ENCODE measurements at places on chromosomes 2 and 18.

GRCh38 chr2:226411727-226412360, 387.8 kb downstream of the IRS1 start:
- DNase-seq = no peak

- peak; percentile 3 for DNase-seq
Observed at GRCh38 chr2:174395969-174396630, 570 bp downstream of the SCRN3 start.

GRCh38 chr18:63152791-63153190, 166.8 kb downstream of the BCL2 start:
- DNase-seq = no peak

DNA sequence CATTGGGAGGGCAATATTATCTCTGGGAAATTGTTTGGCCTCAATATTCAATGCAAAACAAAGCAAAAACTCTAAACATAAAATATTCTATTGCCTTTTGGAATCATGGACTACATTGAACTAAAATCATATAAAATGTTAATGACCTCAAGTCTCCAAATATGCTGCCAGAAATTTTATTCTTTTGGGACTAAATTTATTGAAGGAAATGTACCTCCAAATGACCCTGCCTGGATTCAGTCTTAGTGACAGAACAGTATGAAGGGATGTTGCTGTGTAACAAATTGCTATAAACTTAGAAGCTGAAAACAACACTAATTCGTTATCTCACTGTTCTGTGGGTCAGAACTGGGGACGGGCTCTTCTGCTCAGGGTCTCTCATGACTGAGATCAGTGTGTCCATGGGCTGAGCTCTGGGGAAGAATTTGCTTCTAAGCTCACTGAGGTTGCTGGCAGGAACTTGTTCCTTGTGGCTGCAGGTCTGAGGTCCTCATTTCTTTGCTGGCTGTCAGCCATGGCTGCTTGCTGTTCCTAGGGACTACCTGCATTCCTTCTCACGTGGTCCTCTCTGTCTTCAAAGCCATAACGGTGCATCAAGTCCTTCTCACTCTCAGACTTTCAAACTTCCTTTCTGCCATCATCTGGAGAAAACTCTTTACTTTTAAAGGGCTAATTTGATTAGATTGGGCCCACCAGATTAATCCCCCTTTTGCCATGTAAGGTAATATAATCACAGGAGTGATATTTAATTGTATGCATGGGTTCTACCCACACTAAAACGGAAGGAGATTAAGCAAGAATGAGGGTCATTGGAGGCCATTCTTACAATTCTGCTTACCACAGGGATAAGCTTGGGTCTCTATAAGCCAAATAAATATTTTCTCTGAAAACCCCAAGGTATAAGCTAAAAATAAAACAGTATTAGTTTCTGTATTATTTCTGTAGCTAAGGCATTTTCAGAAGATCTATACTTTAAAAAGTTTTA, 149.0 kb downstream of the ADCYAP1 start:
- DNase-seq = no peak

- DNase-seq = no peak
Observed at GRCh38 chr18:13235981-13236380, 17.4 kb downstream of the LDLRAD4 start.

All from HL-60 (cell line).